Caco-2 (cell line): ENCODE measurements at places on chromosomes 11 and 22.

DNA sequence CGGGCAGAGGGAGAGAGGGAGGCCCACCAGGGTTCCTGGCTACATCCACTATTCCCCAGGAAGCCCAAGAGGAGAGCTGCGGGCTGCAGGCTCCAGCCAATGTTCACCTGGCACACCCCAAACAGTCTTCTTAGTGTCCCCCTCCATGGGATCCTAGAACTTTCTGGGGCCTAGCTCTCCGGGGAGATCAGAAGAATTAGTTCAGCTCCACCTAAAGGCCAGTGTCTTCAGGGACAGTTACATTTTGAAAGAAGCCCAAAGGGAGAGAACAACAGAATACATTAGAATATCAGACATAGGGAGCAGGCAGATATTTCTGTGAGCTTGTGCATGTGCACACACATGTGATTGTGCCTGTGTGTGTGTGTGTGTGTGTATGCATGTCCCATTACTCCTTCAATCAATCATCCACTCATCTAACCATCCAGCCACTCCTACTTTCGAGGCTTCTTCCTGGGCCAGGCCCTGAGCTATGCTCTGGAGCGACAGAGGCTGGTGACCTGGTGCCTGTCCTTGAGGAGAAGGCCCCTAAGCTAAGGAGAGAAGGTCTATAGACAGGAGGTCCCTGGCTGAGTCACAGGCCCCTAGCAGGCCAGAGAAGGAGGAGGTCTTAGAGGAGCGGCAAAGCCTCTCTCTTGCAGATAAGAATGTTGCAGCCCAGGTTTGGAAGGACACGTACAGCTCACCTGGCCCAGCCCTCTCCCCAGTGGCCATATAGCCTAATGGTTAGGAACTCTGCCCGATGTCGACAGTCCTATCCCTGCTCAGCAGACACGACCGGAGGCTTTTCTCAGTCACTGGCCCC is 165.5 kb downstream of the DSCAML1 start:
- DNase-seq, result no peak
- H3K4me1 ChIP-seq, result no peaks in the 10 kb centered on the region
- no peaks in the 10 kb centered on the region for H3K36me3 ChIP-seq
- no peak overlapping the region for H3K27ac ChIP-seq
- H3K4me3 ChIP-seq, result no peak overlapping the region

DNA sequence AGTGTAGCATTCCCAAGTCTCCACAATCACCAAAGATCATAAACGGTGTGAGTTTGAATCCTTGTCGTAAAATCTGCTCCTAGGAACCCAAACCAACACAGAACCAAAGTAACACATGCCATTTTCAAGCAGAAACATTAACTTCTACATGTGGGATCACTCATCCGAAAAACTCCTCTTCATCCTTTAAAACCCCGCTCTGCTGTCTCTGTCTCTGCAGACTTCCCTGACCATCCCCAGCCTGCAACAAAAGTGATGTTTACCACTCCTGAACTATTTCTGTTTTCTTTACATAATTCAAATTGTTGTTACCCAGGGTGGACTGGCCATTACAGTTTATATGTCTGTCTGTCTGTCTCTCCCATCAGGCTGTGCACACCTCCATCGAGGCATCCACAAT is 54.0 kb downstream of the SLC1A2 start:
- DNase-seq, result no peak
- no peak overlapping the region for H3K27ac ChIP-seq
- no peaks in the 10 kb centered on the region for H3K36me3 ChIP-seq
- no peak overlapping the region for H3K4me3 ChIP-seq

DNA sequence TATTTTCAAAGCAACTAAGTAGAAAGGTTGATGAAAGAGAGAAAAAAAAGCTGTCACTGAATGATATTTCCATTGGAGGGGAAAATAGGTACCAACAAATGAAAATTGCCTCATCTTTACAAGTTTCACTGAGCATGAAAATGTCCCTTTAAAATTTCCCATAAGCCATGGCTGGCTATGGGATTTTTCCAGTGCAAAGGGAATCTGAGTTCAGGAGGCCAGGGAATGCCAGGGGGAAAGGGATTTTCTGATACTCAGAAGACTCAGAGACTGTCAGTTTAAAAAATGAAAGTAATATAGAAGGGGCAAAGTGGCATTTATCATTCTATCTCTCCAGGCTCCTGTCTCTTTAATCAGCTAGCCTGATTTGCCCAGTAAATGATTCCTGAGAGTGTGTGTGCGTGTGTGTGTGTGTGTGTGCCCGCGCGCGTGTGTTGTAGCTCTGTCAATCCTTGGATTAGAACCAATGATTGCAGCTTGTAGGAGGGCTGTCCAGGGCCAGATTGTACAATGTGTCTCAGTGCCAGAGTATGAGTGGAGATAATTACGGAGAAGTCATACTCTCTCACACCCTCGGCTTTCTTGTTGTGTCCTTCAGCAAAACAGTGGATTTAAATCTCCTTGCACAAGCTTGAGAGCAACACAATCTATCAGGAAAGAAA is at the start of gene NTM:
Gene NTM, plus strand, starts transcription at position 526 of the 662 bp plus-strand sequence.
- H3K27me3 ChIP-seq, result 0 out of 2 replicates have a peak, but pooled peaks cover 1% of the 10 kb centered on the region
- H3K27ac ChIP-seq, result no peak within 1 kb of the TSS
- H3K4me3 ChIP-seq, result no peak within 1 kb of the TSS
- no peaks in the 10 kb centered on the region for H3K36me3 ChIP-seq

DNA sequence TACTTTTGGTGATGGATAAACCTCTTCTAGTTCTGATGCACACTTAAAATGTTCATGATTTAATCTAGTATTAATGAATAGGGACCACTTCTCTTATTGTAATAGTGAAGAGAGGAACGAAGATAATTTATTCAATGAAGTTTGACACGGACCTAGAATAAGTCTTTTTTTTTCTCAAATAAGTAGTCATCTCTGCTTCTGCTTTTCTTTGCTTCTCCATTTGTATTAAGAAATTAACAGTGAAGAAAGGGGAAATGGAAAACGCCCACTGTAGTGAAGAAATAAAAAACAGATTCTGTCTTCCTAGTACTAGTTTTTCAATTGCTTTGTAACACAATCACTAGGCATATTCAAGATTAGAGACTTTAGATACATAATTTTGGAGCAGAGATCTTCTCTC is 73.0 kb downstream of the CD44 start:
- H3K36me3 ChIP-seq, result no peaks in the 10 kb centered on the region
- no peak overlapping the region for H3K4me3 ChIP-seq
- H3K27ac ChIP-seq, result no peak overlapping the region
- DNase-seq, result no peak
- no peaks in the 10 kb centered on the region for H3K4me1 ChIP-seq

DNA sequence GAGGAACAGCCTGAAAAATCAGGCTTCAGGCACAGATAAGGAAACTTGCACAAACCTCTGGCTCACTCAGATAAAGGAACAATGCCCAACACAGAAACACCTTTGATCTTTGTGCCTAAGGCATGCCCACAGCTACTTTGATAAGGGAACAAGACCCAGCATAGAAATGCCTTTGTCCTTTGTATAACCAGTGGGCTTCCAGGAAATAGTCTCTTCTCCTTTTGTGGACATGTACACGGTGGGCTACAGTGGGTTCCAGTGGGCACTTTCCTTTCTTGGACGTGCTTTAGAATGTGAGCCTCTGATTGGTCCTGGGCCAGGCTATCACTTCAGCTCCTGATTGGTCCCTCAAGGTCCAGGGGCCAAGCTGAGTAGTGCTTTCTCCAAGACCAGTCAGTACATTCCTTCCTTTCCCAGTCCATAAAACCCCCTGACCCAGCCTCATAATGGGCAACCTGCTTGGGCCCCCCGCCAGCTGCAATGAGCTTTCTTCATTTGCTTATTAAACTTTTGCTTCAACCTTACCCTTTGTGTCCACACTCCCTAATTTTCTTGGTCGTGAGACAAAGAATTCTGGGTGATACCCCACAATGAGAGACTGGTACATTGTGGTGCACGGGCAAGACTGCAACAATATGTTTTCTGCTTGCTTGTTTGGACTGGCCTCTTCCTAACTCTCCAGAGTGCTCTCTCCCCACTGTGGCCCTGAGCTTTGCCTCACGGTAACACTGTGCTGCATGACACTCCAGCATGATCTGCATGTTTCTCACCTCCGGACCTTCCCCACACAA is 1.7 kb upstream of the CABIN1 start:
- H3K36me3 ChIP-seq, result no peaks in the 10 kb centered on the region
- H3K27me3 ChIP-seq, result no peaks in the 10 kb centered on the region
- no peak overlapping the region for H3K4me3 ChIP-seq
- peak; percentile 38 for DNase-seq
- peak overlapping the region; percentile 65 for H3K27ac ChIP-seq
